ENCODE measurements at places on chromosomes 7 and 10.
A peak's percentile ranks its signal among the peaks of the same experiment; 100 is the strongest.

DNA sequence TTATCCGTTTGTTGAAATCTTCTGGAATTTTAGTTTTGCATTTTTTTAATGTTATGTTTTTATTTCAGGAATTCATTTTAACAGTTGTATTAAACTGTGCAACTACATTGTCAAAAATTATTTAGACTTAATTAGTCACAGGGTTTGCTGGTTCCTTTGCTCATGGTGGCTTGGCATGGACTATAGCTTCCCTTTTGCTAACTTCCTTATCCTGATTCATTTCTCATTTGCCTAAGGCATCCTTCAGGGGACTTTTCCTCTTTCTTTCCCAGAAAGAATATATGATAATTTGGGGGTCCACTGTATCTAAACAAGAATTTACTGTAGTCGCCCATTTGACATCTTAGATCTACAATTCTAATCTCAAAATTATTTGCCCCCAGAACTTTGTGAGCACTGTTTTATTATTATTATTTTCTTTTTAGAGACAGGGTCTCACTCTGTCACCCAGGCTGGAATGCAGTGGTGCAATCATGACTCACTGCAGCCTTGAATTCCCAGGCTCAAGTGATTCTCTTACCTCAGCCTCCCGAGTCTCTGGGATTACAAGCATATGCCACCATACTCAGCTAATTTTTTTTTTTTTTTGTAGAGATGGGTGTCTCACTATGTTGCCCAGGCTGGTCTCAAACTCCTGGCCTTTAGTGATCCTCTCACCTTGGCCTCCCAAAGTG, 13.9 kb downstream of the FIGNL1 start:
- peak; percentile 73 for DNase-seq

GRCh38 chr10:36765782-36766414, 359.5 kb upstream of the ANKRD30A start:
- no peak for DNase-seq

- DNase-seq: no peak
Observed at GRCh38 chr7:74525140-74525539, 71.4 kb downstream of the GTF2IRD1 start.

DNA sequence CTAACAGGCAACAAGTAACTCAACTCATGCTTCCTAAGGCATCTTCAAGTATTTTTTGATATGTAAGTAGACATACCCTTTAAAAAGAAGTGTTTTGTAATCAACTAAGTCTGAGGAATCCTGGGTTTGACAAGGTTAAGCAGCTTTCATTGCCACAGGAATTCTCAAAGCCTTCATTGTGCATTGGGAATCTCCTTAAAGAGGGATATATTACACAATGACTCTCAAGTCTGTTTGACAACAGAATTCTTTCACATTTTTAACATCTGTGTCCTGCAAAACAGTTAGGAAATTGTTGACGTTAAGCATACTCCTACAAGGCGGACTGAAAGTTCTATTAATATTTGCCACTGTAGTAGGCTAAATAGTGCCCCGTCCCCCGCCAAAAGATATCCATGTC, 71.4 kb downstream of the SGMS1 start:
- peak; percentile 80 for DNase-seq

- no peak for DNase-seq
Observed at GRCh38 chr10:74901301-74901700, 74.9 kb downstream of the KAT6B start.

DNA sequence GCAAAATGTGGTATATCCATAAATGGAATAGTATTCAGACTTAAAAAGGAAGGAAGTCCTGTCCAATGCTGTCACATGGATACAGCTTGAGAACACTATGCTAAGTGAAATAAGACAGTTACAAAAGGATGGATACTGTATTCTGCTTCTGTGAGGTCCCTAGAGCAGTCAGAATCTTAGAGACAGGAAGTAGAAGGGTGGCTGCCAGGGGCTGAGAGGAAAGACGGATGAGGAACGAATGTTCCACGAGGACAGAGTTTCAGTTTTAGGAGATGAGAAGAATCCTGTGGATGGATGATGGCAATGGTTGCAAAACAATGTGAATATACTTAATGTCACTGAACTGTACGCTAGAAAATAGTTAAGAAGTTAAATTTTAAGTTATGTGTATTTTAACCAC, 3.8 kb downstream of the PRKCQ start:
- no peak for DNase-seq

- DNase-seq: no peak
Observed at GRCh38 chr10:91339729-91340128, 70.4 kb upstream of the HECTD2 start.

- no peak for DNase-seq
Observed at GRCh38 chr7:127391591-127392181, 822 bp downstream of the ZNF800 start.

GRCh38 chr10:124268976-124269375, 149.7 kb downstream of the OAT start:
- DNase-seq: no peak

- DNase-seq: no peak
Observed at GRCh38 chr10:95741807-95742467, 14.0 kb upstream of the ENTPD1 start.

DNA sequence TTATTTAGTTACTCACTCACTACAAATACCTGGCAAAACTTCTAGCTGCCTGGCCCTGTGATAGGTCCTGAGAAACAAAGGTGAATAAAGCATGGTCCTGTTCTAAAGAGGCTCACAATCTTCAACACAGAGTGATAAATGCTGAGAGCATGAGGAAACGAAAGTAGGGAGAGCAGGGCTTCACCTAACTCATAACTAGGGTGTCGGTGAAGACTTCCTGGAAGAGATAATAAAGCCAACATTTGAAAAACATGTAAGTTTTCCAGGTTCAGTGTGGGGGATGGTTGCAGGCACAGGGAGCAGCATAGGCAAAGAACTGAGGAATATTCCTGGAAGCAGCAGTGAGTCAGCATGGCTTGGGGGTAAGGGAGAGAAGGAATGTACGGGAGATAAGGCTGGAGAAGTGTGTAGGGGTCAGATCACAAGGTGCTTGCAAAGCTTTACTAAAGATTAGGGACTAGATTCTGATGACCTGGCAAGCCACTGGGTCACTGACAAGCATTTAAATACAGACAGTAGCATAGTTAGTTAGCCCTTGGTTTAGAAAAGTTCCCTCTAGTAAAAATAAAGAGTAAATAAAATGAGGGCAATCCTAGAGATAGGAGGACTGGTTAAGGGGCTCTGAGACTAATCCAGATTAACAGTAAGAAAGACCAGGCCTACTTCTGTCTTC, 5.1 kb downstream of the KEL start:
- DNase-seq: no peak

GRCh38 chr10:20237091-20237570, 420.9 kb downstream of the PLXDC2 start:
- no peak for DNase-seq

- no peak for DNase-seq
Observed at GRCh38 chr7:28724563-28724962, 233.6 kb downstream of the TRIL start.

- no peak for DNase-seq
Observed at GRCh38 chr7:87058744-87059524, 520 bp downstream of the ELAPOR2 start.

DNA sequence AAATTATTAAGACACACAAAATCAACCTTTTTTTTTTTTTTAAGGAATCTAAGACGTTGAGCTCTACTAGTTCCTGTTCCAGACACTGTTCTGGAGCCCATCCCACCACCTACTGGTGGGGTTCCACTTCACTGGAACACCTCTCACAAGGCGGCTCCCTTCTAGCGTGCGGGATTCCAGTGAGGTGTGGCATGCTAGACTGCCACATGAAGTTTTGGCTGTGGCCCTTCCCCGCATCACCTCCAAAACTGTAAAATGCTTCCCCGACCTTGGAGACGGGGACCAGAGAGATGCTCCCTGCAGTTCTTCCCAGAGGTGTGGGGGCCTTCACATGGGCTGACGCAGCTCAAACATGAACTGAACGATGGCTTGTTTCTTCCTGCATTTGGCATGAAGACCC, 12.6 kb downstream of the FAM53B start:
- no peak for DNase-seq

DNA sequence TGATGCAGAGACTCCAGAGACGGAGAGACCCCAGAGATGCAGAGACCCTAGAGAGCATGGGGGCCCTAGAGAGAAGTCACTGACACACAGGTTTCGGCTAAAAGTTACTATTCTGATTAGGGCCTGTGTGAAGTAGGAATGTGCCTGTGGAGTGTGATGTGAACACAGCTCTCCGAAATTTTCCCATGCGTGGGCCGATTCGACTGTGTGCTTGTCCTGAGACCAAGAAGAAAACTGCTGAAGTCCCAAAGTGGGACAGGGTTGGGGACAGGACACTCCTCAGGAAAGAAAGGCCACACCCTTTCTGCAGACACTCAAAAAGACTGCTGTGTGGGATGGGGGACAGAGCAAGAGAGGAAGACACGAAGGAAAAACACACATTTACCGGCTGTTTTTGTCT, 533.5 kb downstream of the PTPRN2 start:
- no peak for DNase-seq
